Effector CD4-positive, alpha-beta T cell (primary cell): ENCODE measurements at places on chromosomes 6 and 20.

- DNase-seq: no peak
Observed at GRCh38 chr6:56689114-56689513, 46.4 kb upstream of the DST start.

GRCh38 chr6:125945378-125946141 is 11.0 kb upstream of the HINT3 start:
- DNase-seq: no peak

- no peak for DNase-seq
Observed at GRCh38 chr6:113351173-113351834, 505.8 kb upstream of the MARCKS start.

GRCh38 chr20:18545566-18545965 is 21.7 kb upstream of the SMIM26 start:
- DNase-seq: no peak

GRCh38 chr6:126377594-126378153 is 37.8 kb downstream of the CENPW start:
- no peak for DNase-seq

DNA sequence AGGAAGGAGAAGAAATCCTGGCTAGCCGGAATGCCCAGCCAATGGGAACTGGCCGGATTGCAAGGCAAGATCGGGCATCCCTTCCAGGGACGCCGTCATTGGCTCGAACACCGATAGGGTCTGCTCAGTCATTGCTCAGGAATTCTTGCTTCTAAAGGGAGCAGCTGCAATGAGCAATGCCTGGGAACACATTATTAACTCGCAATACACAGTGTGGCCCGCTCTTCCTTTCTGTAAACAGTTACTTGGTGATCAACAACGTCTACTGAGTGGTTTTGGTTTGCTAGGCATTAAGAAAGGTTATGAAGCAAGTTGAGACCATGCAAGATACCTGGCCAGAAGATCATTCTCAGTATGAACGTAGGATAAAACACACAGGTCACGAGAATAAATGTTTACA is 165.4 kb upstream of the CITED2 start:
- no peak for DNase-seq

DNA sequence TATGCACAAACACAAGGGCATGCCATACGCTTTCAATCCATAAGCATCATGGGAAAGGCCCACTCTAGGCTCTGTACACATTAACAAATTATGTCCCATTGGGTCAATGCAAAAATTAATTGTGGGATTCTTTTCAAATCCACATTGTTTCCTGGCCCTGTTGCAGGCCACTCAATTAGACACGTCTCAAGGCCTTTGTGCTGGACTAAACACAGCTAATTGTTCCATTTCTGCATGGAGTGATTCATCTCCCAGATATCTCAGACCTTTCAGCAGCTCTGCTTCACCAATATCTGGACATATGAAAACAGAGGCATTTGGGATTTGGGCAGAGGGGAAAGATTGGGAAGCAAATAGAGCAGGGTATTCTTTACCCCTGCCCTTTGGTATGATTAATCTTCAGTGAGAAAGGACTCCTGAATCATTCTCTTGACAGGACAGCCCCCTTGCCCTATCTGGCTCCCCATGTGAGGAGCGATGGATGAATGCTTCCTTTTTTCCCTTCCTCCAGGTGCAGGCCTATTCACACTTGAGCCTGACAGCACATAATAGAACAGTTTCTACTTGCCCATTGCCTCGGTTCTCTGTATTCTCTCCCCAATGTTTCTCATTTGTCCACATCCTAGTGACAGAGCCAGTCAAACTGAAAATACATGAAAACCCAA is 547.6 kb downstream of the HAO1 start:
- DNase-seq: no peak

GRCh38 chr6:107600121-107600520 is 110.2 kb downstream of the SOBP start:
- no peak for DNase-seq

DNA sequence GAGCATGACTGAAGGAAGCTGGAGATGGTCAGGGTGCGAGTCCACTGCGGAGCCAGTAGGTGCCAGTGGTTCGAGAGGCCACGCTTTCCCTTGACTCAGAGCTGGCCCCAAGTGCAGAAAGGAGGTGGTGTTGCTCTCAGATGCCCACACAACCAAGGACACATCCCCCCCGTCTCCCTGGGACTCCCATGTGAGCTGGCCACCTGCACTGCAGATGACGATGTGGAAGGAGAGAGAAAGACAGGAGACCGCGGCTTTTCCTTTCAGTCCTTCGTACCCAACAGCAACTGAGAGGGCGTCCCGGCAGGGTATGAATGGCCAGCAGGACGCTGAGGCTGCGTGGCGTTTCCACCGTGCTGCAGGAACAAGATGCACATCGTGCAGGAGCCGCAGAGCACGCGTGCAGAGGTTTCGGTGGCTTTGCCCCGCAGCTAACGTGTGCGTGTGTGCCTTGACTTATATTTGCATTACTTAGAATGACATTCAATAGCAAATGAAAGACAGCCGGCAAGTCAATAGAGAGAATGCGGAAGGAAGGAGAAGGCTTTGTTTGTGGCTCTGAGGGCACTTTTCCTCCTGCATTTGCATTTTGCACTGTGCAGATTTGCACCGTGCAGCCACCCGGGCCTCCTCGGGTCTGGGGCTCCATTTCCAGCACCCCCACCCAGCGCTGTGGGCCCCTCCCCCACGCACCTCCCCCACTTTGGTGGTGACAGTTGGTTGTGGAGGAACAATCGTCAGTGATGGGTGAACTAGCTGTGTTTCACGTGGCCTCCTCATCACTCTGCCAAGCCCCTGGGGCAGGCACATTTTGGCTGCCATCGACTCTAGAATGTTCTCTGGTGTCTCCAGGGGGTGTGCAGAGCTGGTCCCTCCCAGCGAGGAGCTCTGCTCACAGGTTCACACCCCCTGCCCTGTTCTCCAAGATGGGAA is 26.4 kb upstream of the BHLHE23 start:
- DNase-seq: no peak

DNA sequence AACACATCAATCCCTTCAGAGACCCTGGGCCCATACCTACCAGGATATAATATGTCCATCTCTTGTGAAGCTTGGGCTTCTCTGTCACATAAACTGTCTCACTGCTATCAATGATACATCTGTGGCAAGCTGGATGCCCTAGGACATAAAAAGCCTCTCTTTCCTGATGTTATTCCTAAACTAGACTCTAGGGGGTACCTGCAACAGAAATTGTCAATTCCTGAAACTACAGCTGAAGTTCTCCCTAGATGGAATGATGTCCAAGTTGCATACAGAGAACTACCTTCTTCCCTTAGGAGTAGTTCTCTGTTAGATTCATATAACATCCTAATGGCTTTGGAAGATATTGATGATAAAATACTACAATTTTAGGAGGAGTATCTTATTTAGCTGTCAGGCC is 35.8 kb downstream of the TBX18 start:
- no peak for DNase-seq

DNA sequence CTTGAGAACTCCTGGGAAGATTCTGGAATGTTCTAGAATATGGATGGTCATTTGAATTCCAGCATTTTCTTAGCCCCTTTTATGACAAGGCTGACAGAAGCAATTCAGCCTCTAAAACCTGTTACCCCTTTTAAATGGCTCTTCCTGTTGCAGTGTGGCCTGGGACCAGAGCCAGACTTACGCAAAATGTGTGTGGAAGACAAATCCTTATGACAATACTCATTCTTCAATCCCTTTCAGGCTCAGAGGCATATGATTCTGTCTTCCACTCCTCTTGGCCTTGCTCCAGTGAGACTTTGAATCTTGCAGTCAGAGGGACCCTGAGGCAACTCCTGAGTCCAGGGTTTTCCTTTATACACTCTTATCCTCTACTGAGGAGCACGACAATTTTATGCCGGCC is 287.0 kb downstream of the CLIC5 start:
- DNase-seq: no peak

DNA sequence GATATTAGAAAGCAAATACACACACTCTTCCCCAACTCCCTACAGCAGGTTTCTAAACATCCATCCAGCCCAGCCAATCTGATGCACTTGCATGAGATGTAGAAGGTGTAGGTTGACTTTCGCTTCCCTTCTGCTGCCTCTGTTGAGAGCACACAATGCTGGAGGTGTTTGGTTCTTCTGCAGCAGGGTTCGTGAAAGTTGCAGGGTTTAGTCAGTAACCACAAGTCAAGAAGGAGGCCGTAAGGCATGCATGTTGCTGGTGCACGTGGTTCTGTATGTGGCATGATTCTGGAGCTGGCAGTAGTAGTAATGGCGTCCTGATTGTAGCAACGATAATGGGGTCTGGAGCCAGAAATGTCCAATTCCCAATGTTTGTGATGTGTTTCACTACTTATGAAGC is 53.0 kb downstream of the DEK start:
- DNase-seq: no peak

DNA sequence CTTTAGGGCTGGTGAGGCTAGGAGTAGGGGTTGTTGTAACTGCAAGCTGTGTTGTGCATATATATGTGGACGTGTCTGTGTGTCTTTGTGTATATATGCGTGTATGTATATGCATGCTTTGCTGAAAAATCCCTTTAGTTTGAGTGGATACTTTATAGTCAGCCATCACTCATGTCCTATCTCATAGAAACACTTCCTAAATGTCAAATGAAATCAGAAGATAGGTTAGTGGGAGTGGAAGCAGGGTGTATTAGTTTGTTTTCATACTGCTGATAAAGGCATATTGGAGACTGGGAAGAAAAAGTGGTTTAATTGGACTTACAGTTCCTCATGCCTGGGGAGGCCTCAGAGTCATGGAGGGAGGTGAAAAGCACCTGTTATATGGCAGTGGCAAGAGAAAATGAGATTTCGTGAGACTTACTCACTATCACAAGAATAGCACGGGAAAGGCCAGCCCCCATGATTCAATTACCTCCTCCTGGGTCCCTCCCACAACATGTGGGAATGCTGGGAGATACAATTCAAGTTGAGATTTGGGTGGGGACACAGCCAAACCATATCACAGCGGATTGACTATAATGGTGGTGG is 131.1 kb downstream of the JARID2 start:
- no peak for DNase-seq

DNA sequence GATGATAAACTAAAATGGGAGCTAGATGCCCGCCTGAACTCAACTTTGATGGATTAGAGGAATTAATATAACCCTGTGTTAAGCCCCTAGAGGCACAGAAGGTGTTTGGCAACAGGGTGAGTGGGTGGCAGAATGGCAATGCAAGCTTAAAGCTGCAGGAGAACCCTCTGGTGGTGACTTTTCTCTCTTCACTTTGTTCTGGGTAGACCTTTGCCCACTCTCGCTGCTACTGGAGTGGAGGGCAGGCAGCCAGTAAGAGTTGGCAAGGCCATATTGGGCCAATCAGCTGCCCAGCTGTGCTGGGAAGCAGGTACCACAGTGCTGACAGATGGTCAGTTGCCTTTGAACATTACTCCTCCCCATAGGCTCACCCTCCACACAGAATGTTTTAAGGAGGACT is 468.2 kb downstream of the MMUT start:
- DNase-seq: no peak

GRCh38 chr20:36367907-36368799 is 62.0 kb downstream of the DLGAP4 start:
- DNase-seq: no peak

DNA sequence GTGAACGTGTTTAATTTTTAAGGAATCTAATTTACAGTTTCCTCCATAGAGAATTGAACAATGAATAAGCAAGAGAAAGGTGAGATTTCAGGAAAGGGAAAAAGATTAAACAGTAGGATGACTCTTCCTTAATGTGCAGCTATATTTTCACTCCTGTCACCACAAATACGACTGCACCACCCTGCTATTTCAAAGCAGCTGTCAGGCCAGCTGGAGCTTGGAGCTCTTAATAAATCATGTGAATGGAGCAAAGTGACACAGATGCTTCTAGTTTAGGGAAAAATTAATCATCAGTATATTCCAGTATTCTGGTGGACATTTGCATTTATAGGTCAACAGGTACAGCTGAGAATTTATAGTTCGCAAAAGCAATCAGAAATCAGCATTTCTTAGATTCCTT is 56.5 kb upstream of the PKIB start:
- DNase-seq: no peak

- no peak for DNase-seq
Observed at GRCh38 chr6:16694781-16695578, 66.3 kb downstream of the ATXN1 start.
